AG20443 (cell line): ENCODE measurements at places on chromosomes 1 and 21.
A peak's percentile ranks its signal among the peaks of the same experiment; 100 is the strongest.

- DNase-seq: peak; percentile 77
Measured at GRCh38 chr1:119987112-119987511, 82.3 kb downstream of the NOTCH2 start.

GRCh38 chr1:67437961-67438360, 7.8 kb upstream of the SERBP1 start:
- no peak for DNase-seq

DNA sequence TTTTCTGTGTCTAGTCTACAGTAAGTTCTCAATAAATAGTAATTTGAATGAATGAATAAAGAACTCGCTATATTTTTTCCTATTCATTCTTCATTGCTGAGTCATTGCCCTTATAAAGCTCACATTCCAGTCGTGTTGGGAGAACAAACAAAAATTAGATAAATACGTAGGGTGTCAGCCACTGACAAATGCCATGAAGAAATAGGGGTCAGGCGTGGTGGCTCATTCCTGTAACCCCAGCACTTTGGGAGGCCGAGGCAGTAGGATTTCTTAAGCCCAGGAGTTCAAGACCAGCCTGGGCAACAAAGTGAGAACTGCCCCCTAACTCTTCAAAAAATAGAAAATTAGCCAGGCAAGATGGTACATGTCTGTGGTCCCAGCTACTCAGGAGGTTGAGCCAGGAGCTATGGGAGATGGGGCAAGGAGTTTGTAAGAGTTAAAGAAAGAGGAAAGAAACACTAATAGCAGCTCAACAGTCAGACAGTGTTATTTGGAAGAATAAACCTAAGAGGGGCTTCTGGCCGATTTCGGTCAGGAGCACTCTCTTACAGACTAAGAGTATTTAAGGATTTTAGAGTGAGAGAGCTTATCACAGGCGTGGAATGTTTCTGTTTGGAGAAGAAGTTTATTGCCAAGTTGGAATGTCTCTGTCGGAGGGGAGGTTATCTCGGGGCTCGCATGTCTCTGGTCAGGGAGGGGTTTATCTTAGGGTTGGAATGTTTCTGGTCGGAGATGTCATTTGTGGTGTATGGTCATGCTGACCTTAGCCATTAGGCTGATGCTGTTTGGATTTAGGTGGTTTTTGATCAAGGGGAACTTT, 1.8 kb upstream of the CHML start:
- DNase-seq: peak; percentile 45

DNA sequence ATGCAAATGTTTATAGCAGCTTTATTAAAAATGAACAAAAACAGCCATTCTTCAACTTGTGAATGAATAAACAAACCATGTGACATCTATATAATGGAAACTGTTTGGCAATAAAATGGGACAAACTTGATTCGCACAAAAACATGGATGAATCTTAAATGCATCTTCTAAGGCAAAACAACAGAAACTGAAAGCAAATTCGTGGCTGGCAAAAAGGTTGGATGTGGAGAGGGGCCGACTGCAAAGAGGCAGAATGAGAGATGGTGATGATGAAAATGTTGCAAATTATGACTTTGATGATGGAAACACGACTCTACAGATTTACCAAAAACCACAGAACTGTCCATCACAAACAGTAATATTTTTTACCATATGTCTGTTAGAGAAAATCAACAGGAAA, 327.0 kb upstream of the NR5A2 start:
- no peak for DNase-seq

- DNase-seq: no peak
Measured at GRCh38 chr1:88221411-88221810, 462.7 kb upstream of the PKN2 start.

GRCh38 chr21:46012154-46012553, 30.6 kb downstream of the COL6A1 start:
- no peak for DNase-seq

DNA sequence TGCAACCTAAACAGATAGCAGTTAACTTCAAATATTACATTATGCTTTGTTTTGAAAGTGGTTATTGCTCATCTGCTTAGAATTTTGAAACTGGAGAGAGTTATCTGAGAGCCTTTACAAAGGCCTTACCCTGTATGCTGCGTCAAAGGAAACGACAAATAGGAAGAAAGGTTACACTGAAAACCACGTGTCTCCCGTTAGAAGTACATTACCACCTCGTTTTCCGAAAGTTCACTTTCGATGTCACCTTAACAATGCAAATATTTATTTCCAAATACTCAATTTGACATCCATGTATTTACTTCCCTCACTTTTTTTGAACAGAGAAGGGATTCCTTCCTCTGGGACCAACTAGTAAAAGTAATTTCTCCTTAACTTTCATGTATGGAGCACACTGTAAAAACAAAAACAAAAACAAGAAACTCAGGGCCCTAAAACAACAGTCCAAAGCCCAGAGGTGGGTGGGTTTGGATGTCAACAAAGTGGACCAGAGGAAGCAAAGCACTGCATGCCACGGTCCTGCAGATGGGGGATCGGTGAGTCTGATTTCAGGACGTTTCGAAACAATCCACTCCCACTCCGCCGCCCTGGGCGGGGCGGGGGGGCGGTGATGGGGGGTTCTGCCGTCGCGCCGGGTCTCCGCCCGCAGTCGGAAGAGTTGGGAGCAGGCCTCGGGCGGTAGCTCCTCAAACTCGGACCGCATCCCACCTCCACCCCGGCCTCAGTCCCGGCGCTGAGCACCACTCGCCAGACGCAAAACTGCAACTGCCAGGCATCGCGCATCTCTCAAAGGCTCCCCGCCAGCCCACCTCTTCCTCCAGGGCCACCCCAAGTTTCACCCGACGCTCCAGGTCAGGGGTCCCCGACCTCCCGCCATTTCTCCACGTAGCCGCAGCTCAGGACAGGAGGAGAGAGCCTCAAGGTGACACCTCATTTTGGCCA, 841 bp downstream of the ADSS2 start:
- DNase-seq: peak; percentile 63

DNA sequence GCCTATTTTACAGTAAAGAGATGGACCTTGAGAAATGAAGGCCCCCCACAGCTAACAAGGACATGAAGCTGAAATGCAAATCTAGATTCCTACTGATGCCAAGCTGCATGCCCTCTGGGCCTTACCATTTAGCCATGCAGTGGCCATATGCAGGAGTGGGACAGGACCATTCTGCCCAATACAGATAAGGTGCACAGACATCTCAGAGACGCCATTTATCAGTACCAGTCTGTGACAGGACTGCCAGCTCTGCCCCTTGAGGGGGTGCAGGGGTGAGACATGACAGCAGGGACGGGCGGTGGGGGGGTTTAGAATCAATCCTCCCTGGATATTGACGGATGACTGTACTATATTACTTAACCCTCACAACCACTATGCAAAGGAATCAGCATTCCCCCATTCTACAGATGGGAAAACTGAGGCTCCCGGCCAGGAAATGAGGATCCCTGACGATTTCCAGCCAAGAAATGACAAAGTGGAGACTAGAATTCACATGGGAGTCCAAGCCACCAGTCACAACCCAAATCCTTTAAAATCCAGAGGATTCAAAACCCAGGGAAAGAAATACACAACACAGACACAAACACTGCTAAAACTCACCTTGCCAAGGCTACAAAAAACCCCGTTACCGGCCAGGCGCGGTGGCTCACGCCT, 10.8 kb downstream of the SSBP3 start:
- no peak for DNase-seq

GRCh38 chr21:35229290-35229689, 180.2 kb upstream of the RUNX1 start:
- no peak for DNase-seq

- DNase-seq: no peak
Measured at GRCh38 chr1:171212607-171213351, 27.7 kb downstream of the FMO2 start.

DNA sequence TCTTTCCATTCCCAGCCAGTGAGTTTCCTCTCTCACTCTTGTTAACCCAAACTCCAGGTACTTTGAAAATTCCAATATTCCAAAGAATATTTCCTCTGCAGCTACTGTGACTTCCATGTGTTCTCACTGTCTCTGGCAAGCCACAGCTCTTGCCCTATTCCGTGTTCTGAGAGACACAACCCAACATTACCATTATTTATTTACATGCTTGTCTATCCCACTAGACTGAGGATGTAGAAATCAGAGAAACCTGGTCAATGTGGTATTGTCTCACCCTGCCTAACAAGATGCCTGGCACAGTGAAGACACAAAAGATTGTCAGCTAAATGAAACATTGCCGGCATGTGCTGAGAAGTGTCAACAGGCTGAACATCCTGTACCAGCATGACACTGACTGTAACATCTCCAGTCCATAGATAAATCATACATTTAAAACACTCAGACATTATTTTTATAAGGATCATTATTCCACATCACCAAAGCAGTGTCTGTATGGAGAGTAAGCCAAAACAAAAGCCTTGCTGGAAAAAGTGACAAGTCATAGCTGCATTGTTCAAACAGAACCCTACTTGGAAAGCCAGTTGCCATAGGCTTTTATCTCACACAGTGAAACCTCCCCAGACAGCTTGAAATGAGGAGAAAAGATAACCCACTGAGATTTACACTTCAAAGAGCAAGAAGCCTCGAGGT, 72.3 kb downstream of the SIPA1L2 start:
- no peak for DNase-seq

GRCh38 chr1:208309771-208310170, 65.6 kb upstream of the PLXNA2 start:
- DNase-seq: no peak

DNA sequence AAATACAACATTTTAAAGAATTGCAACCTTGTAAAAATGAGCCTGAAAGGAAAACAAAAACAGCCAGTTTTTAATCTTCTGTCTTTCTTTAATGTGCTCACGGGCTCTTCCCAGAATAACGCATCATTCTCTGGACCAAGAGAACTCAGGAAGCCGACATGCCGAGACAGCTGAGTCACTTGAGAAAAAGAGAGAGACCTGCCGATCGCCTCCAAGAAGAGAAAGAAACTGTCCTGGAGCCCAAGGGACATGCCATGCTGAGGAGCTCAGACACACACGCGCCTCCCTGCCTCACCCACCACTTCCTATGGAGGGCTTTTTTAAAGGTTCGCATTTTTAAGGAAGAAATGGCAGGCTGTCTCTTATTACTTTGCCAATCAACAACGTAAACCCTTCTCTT, 176.4 kb downstream of the ZNF281 start:
- DNase-seq: peak; percentile 55

GRCh38 chr1:1049318-1050165, 24.6 kb downstream of the RNF223 start:
- no peak for DNase-seq

DNA sequence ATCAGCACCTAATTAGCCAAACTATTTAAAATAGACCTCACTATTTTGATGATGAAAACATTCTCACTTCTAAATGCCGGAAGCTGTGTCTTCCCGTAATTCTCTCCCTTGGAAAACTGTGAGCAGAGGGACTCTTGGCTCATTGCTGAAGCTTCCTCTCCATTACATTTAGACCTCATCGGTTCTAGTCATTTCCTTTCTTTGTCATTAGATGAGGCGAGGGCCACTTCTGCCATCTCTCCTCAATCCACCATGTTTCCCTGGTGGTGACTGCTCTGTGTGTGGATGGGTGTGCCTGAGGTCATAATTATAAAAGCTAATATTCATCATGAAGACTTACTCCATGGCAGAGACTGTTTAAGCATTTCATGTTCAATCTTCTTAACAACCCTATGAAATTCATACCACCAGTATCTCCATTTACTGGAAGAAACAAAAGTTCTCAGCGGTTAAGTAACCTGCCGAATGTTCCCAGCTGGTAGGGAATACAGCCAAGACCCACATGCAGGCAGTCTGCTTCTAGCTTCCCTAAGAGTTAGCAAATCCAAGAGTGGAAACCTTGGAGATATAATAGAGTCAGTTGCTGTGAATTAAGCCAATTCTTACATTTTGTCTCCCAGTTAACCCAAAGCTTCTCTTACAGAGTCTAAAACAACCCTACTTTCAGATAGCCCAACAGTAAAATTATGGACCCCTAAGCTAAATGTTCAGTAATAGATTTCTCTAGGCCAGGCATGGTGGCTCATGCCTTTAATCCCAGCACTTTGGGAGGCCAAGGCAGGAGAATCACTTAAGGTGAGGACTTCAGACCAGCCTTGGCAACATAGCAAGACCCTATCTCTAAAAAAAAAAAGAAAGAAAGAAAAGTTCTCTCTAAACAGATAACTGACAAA, 156.2 kb downstream of the ZBTB18 start:
- no peak for DNase-seq

DNA sequence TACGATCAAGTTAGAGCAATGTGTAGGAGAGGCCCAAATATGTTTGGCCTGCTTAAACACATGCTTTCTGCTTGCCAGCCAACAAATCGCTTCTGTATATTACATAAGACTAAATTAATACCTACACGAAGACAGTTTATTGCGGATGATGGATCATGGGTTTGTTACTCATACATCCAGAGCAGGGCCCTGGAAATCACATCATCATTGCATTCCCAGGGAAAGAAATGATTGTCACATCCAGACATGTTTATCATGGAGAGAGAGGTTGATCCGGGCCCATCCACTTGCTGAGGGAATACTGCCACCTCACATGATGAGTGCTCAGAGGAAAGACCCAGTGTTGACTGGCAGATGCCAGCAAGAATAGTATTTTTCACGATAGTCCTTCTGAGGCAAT, 282.6 kb downstream of the NUF2 start:
- DNase-seq: no peak

GRCh38 chr21:39051588-39051949, 131.7 kb downstream of the PSMG1 start:
- peak; percentile 85 for DNase-seq

DNA sequence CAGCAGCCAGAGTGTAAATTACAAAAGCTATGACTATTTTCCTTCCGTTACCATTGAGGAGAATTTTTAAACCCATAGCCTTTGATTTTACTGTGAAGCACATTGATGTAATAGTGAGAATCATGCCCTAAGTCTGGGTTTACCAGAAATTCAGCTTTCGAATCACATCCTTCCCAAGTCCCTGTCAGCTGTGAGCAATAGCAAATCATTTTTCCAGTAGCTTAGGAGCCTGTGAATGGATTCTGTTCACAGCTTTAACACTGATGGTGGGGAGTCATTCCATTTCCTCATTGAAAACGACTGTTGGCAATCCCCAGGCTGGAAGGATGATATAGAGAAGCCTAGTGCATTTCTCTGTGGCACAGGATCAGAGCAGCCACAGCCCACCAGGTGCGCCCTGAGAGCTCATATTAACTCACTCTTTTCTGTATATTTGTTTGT, 82.2 kb upstream of the C1orf105 start:
- no peak for DNase-seq

DNA sequence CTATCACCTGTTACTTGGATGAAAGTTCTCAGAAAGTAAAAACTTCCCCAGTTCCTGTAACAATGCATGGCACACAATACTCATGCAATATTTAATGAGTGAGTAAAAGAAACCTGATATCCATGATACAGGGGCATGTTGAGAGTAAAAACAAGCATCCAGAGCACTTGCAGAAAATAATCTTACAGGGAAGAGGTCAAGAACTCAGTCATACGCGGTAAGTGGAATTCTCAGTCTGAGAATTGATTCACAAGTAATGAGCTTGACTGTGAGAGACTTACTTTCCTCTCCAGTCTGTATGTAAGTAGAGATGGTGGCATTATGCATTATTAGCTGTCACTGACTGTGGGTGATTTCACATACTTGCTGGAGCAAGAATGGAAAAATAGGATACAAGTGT, 976.9 kb downstream of the BRINP3 start:
- no peak for DNase-seq

GRCh38 chr1:41005876-41006275, 15.6 kb downstream of the SLFNL1 start:
- DNase-seq: no peak
